ENCODE measurements at places on chromosomes 1 and 21.

DNA sequence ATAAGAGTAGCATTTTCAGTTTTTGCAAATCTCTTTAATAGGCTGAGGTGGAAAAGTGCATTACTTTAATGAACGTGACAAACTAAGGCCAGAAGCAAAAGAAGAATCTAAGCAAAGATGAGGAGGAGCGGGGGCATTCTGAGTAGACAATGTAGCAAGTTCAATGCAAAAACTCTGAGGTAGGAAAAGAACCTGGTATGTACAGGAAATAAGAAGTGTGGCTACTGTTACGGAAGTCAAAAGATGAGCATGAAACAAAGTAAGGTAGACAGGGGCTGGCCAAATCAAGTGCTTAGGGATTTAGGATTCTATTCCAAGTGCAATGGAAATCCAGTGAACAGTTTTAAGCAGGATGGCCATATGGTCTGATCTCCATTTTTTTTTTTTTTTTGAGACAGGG, 63.7 kb downstream of the TOR3A start:
- no peak for DNase-seq

DNA sequence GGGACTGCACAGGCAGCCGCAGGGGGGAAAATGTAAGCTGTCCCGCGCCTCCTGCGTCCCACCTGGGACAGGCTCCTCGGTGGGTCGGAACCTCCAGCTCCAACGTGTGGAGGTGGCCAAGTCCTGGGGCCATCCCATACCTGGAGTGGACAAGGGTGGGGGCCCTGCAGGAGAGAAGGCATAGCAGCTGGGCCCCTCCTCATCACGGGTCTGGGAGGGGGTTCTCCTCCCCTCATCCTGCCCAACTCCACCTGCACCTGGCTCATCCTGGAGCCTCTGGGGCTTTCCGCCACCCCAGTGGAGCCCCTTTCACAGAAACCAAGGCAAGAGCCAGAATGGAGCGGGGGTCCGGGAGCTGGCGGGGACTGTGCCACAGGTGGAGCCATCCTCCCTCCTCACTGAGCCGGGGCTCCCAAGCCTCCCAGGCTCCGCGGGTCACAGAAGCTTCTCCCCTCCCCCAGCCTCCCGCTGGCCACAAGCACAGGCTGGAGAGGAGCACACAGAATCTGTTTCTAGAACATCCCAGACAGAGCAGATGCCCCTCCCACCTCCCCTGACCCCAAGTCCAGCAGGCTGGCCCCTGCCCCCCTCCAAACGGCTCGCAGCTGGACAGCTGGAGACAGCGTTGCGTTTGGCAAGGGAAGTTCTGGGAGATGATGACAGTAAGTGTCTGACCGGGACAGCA, 65.8 kb downstream of the MEGF6 start:
- DNase-seq, result no peak

GRCh38 chr1:156889802-156890580, 3.5 kb upstream of the PEAR1 start:
- DNase-seq, result no peak

- no peak for DNase-seq
Measured at GRCh38 chr1:234550341-234551031, 59.5 kb downstream of the IRF2BP2 start.

GRCh38 chr1:24393892-24394291, 19.7 kb downstream of the STPG1 start:
- no peak for DNase-seq

GRCh38 chr21:14064296-14064645, 146.5 kb downstream of the LIPI start:
- DNase-seq, result no peak

GRCh38 chr21:41763996-41764395, 2.9 kb downstream of the RIPK4 start:
- no peak for DNase-seq

- DNase-seq, result no peak
Measured at GRCh38 chr1:89273324-89273778, 691 bp upstream of the GBP5 start.

DNA sequence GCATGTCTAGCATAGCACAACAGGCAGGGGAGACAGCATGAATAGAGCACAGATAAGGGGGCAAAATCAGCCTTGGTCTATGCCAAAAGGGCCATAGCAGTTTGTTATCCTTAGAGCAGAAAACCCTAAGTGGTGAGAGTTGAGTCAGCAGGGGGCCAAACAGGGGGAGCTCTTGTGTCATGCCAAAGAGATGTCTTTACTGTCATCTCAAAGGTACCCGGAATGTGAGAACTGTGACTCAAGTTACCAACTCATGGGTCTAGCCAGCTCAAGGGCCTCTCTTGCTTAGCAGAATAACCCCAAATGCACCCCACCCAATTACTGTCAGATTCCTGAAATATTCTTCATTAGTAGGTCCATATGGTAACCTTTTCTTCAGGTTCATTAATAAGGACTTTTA, 45.9 kb upstream of the NRDC start:
- DNase-seq, result no peak

GRCh38 chr1:215779729-215780128, 212.6 kb downstream of the KCTD3 start:
- no peak for DNase-seq

DNA sequence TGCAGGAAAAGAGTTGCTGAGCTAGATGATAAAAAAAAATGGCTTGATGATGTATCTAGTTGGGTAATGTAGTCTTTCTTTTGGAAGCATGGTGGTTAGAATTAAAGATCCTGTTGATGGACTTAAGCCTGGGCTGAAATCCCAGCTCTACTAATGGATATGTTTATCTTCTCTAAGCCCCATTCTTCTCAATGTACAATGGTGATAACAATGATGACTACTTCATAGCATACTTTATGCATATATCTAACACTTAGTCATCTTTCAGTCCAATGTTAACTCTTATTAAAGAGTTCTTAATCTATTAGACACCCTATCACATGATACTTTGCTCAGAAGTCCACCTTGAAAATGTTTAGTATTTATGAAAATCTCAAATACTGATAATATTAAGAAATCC, 189.5 kb downstream of the PLA2G4A start:
- no peak for DNase-seq

- DNase-seq, result no peak
Measured at GRCh38 chr1:110385369-110385768, 5.5 kb downstream of the SLC16A4 start.

GRCh38 chr1:81811757-81812371, 11.1 kb downstream of the ADGRL2 start:
- DNase-seq, result no peak

- no peak for DNase-seq
Measured at GRCh38 chr21:18518054-18518481, 114.5 kb upstream of the TMPRSS15 start.

GRCh38 chr1:178374016-178374415, 122.7 kb downstream of the CLEC20A start:
- no peak for DNase-seq

DNA sequence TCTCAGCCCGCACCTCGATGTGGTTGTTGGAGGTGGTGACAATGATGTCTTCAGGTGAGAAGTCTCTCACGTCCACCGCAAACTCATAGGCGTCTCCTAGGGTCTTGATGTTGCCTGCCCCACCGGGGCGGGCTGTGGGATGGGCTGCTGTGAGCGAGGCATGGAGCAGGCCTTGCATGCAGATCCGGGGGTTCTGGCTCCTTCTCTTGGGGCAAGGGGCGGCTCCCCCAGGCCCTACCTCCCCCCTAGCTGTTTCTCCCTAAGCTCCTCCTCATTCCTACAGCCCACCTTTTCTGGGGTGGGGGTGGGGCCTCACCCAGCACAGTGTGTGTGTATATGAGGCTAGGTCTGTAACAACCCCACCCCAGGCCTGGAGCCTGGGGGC, 775 bp downstream of the HSPB7 start:
- no peak for DNase-seq

DNA sequence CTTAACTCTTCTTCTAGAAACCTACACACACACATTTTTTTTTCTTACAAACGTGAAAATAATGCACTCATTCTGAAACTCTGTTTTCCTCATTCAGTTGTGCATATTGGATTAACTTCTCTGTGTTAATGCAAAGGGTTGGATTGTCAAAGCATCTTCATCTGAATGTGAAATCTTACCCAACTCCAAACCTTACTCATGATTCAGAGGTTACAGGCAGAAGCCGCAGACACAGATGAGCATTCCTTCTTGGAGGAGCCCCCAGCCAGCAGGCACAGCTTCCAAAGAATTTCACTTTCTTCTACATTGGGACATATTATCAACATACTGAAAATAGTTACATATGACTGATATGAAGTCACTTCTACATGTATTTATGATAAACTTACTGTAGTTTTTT, 15.7 kb downstream of the PATJ start:
- no peak for DNase-seq

- DNase-seq, result no peak
Measured at GRCh38 chr1:119873135-119874015, 22.9 kb downstream of the ADAM30 start.

DNA sequence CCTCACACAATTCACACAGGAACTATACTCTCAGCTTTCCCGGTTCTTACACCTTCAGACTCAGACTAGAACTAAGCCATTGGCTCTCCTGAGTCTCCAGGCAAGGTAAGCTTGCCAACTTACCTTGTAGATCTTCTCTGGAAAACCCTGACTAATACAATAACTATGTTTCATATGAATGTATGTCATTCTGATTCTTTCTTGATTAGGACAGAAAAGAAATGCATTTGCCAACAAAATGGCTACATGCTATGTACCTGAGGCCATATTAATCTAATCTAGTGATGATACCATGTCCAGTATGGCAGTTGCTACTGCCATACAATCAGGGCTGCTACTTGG, 9.8 kb upstream of the ZSWIM5 start:
- no peak for DNase-seq

- DNase-seq, result no peak
Measured at GRCh38 chr1:203103829-203104495, 18.1 kb upstream of the MYOG start.

DNA sequence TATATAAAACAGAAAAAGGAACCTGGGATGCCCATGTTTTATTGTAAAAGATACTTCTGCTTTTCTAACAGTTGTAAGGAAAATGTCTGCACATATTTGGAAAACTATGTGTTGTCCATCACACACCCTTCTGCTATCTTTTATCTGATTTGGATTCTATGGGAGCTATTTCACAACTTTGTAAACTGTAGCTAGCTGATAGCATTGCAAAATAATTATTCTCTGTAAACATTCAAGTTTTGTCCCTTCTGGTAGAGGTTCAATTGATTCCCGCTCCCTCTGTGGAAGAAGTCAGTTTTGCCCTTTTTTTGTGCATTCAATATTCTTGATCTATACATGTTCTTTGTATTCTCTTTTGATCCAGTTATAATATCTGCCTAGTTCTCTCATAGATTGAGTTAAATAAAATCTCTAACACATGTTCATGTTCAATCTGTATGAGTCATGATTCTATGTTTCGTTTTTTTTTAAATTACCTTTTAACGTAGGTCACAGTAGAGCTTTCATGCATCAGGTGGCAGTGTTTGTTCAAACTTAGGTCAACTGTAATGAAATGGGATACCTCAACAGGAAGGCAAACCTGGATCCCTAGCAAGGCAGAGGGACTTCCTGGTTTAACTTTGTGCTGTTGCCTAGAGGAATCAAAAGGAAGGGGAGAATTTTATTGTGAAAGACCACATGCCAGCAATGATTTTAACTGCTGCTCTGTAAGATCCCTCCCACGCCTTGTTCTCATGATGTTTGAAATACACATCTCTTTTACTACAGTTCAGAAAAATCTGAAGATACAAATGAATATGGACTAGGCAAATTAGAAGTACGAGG, 26.0 kb upstream of the BCL9 start:
- no peak for DNase-seq

DNA sequence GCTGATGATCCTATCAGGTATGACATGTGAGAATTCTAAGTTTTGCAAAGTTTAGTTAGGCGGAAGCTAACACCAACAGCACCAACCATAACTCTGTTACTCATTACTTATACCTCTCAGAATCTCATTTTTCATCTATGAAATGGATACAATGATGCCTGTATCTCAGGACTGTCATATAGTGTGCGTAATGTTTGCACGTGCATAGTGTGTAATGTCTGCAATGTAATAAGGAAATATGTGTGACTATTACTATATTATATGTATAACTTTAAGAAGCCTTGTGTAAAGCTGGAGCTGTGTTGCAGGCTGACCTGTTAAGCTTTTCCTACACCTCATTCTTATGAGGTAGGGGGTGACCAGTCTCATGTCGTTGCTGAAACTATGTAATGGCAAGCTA, 13.0 kb downstream of the ADCY10 start:
- DNase-seq, result no peak

DNA sequence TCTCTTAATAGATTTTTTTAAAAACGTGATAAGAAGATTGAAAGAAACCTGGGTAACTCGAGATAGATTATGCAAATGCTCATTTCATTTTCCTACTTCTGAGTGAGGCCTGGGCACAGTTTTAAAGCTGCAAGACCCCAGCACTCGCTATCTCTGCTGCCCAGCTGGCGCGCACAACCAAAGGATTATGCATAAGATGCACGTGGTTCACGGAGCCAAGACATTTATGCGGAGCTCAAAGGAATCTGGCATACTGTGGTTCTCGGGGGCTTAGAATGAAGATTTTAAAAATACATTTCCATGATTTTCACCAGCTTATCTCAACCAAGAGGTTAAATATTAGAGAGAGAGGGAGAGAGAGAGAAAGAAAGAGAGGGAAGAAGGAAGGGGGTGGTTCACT, 210.9 kb downstream of the DSCAM start:
- no peak for DNase-seq
